NT2/D1 (cell line): ENCODE measurements at places on chromosomes 1 and 21.

DNA sequence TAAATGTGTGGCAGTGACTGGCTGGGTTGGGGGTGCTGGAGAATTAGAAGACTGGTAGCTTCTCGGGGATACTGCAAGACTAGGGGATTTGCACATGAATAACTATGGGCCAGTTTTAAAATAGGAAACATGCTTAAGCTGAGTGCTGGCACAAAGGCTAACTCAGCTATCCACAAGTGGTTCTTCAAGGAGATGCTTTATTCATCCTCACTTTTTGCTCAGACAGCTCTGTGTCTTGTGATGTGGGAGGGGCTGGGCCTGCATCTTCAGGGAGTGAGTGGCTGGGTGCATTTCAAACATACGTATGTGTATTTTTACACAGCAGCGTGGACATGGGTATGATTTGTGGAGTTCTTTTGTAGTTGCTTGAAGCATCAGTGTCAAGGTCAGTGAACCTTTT lies 2.3 kb downstream of the COQ8A start:
- DNase-seq = no peak

DNA sequence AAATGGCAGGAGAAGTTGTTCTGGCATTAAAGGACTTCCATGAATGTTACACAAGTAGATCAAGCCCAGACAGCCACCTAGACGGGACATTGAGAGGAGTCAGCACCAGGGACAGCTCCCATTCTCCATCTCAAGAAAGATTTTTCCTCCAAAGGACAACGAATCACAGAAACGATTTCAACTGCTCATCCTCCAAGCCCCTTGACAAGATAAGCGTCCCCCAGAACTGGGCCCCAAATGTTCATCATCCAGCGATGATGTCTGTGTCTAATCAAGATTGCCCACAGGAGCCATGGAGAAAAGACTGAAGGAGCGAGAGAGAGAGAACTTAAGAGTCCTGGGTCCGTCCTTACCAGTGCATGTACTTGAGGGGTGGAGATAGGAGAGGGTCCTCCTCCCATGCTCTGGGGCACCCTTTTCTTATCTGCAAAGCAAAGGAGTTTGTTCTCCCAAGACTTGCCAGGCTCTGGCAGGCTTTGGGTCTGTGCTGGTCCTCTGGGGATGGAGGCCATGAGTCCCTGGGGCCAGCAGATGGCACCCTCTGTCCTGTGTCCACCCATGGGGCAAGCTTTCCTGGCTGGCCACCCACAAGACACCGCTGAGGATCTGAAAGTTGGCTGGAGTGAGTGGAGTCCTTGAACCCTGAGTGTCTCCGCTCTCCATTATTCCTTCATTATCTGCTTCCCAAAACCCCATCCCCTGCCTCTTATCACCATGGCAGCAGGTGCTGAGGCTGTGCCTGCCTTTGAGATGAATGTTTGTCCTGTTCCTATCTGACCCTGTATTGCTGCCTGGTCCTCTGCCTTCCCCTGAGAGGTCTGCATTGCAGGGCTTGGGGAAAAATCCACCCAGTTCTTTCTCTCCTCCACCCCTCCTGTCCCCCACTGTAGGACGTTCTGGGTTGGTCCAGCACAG lies 164.6 kb downstream of the ACTL8 start:
- DNase-seq = peak; percentile 49

- DNase-seq = no peak
Measured at GRCh38 chr1:224404916-224405603, 29.5 kb downstream of the WDR26 start.

DNA sequence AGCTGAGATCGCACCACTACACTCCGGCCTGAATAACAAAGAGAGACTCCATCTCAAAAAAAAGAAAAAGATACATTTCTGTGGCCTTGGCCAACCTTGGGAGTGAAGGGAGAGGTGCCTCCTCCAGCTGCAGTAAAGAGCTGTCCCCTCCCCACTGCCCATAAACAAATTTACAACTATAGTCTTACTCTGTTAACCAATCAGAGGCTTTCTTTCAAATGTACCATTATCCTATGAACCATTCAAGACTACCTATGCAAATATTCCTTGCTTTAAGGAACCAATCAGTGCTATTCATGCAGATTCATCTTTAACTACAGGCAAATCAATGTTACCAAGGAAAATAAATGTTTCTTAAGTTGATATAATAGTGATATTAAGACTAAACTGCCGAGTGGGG lies 1.0 kb downstream of the CELA2B start:
- DNase-seq = no peak

DNA sequence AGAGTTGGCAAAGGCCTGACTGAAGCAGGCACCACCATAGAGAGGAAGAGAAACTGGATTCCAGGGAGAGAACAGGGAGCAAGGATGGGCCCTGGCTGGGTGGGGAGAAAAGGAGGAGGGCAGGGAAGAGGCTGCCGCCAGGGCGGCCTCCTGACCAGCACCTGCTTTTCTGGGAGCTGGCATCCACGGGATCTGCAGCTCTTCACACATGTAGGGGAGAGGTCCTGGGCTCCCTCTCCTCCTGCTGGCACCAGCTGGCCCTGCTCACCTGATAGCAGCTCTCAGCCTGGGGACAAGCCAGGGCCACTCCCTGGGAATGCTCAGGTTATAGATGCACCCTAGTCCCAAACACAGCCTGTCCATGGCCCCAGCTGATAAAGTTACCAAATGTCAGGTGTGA lies 39.9 kb downstream of the TEX35 start:
- DNase-seq = no peak

DNA sequence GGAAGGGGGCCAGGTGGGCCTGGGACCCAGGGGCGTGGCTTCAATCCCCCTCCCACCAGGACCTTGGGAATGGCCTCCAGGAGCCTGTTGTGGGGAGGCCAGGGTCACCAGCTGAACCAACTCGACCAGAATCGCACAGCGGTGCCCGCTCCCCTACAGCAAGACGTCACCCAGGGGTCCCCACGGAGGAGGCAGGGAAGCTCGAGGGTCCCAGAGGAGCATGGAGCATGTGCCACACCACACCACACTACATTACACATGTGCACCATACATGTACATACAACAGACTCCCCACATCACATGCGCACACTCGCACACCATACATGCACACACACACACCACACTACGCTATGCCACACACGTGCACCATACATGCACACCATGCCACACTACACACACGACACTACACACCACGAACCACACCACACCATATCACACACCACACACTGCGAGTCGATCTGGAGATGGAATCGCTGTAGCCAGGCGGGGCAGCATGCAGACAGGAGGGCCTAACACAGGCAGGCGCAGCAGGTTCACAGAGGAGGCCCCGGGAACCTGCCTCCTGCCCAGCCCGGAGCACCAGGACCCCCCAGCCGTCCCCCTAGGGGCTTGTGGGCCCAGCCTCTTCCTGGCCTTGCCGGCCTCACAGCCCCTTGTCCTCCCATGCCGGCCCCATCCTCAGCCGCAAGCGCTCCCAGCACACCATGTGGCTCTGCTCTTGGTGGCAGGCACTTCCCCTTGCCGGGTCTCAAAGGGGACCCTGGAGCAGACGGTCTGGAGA lies 596 bp downstream of the ITGB2 start:
- DNase-seq = no peak

DNA sequence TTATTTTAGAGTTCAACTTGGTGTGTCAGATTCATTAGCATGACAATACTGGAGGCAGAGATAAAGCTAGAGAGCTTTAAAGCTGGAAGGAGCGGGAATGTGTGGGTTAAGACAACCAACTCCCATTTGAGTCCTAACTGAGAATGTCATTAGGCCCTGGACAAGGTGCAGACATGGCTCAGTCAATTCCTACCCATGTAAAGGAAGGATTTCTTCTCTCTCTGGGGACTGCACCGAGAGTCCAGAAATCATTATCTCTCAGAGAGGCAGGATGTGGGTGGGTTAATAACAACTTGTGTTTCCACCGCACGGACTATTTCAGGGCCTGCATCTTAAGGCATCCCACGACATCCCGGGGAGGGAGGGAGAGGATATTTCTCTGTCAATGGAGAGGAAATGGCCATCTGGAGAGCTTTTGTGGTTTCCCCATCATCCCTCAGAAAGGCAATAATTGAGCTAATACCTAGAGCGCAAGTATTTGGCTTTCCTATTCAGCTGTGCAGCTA lies 46.7 kb upstream of the SARS1 start:
- no peak for DNase-seq

DNA sequence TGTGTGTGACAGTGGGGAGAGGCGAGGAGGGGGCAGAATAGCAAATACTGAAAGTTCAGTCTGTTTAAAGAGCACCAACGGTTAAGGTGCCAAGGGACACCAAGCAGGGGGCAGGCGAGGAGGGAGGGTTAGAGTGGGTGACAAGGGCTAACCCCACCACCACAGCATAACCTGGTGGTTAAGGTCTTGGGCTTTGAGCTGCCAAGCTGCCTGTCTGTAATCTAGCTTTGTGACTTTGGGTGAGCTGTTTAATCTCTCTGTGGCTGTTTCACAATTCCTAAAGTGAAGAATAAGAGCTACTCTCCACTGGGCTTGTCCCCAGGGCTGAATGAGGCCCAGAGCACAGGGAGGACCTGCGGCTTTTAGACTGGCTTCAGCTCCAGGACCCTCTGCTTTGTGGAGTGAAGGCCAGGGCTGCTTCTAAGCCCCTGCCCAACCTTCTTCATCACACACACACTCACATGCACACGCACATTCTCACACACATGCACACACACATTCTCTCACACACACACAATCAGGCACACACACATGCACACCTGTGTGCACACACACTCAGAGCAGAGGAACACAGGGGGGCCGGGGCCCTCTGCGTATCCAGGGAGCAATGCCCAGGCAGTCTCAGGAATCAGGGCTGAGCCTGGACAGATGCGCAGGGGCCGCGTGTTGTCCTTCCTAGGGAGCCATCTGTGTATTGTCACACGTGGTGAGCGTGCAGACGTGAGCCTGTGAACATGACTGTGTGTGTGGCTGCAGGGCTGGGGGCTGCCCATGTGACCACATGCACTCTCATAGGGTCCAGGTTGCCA lies 101.6 kb upstream of the TARDBP start:
- DNase-seq = no peak

- no peak for DNase-seq
Measured at GRCh38 chr1:41751804-41752513, 166.8 kb downstream of the HIVEP3 start.

DNA sequence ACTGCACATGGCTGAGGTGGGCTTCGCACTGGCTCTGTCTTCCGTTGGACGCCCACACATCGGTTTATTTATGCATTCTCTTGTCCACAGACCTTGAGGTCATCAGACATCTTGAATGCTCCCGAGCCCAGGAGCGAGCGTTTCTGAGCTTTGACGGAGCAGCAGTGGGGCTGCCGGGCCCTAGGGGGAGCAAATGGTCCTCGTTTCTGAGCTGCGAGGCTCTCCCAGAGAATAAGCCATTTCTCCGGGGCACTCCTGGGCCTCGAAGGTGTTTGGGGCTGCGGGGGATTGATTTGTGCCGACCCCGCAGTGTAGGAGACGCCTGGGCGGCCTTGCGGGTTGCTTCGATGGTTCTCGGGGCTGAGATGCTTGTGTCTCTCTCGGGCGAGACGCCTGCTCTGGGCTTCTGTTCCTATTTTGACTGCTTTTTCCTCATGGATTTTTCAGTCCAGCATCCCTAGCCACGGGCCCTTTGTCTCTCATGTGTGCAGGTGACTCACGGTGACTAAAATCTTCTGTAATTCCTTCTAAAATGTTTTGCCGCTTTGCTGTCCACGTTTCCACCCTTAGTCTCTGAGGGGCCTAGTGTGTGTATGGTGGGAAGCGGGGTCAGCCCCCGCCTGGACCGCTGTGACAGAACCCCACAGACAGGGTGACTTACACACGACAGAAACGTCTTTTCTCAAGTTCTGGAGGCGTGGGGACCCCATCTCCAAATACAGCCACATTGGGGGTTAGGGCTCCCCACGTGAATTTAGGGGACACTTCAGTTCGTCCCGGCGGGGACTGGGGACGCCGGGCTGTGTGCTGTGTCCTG lies 62.1 kb downstream of the FAAP20 start:
- DNase-seq = no peak

DNA sequence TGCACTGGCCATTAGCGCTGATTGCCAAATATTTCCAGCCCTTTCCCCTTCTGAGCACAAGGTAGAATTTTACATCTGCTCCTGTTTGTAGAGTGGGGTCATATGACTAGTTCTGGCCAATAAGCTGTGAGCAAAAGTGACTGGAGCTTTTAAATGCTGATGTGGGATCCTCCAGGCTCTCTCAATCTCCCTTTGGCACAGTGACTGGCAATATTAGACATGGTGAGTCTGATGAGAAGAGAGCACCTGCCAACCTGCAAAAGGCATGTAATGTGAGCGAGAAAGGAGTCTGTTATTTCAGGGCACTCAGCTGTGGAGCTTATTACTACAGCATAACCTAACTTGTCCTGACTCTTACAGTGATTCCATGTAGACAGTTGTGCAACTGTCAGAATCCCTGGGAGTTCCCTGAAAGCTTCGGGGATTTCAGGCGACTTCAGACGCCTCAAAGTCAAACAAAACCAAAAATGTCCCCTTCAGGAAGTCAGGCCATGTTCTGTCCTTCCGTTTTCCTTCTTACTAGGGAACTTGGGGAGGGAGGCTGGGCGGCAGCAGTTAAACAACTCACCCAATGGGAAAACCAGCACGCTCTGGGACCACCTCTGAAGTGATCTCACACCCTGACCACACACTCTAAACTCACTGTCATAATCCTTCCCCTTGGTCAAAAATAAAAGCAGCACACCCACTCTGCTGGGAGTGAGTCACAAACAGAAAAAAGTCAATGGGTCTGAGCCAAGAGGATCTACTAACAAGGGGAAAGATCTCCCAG lies 3.6 kb upstream of the RASSF5 start:
- DNase-seq = no peak

DNA sequence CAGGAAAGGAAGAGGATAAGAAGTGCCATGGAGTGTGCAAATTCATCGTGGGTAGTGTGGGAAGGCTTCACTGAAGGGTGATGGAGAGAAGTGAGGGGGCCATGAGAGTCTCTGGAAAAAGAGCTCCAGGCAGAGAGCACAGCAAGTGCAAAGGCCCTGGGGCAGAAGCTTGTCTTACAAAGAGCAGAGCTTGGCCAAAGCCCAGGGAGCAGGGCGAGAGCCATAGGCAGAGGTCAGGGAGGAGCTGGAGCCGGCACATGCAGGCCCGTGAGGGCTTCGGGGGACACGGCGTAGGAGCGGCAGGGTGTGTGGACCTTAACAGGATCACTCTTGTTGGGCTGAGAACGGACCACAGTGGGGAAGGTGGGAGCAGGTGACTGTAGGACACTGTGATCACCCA lies 83.7 kb upstream of the EDN2 start:
- no peak for DNase-seq

GRCh38 chr21:33971492-33972013 lies 55.9 kb upstream of the ATP5PO start:
- DNase-seq = peak; percentile 49

DNA sequence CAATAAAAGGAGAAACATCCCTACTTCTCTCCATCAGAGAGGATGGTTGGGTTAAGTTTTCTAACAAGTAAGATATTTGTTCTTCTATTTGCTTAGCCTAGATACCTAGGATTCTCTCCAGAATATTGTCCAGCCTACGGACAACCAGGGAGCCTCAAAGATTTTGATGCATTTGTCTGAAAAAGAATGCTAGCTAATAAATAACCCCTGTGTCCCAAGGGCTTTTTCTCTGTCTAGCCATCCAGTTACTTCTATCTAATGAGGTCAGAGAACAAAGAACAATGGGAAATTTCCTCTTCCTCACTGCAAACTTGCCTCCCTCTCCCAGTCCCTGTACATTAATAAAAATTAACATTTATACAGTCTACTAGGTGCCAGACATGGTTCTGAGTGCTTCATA lies 810 bp downstream of the RGS5 start:
- no peak for DNase-seq
